SJSA1 (cell line): ENCODE measurements at places on chromosomes 6 and 20. TPM values are rescaled to one million over a fixed set of nuclear protein-coding genes. Genes with fewer than 3 reads are reported as not detected.

GRCh38 chr20:22371843-22372242, 212.5 kb downstream of the FOXA2 start:
- no peak for DNase-seq

DNA sequence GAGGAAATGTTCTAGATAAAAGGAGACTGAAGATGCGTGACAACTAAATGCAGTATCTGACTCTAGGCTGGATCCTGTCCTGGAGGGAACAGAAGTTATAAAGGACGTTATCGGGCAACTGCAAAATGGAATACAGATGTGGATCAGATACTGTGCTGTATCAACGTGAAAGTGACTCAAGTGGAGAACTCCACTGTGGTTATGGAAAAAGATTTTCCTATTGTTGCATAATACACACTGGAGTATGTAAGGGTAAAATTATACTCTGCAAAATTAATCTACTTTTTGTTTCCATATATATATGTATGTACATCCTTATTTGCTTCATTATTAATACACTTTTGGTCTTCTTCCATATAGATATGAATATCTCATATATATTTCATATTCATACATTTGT, 654.0 kb downstream of the QKI start:
- no peak for DNase-seq

- DNase-seq, result no peak
Observed at GRCh38 chr20:46083101-46083500, 6.7 kb downstream of the NCOA5 start.

DNA sequence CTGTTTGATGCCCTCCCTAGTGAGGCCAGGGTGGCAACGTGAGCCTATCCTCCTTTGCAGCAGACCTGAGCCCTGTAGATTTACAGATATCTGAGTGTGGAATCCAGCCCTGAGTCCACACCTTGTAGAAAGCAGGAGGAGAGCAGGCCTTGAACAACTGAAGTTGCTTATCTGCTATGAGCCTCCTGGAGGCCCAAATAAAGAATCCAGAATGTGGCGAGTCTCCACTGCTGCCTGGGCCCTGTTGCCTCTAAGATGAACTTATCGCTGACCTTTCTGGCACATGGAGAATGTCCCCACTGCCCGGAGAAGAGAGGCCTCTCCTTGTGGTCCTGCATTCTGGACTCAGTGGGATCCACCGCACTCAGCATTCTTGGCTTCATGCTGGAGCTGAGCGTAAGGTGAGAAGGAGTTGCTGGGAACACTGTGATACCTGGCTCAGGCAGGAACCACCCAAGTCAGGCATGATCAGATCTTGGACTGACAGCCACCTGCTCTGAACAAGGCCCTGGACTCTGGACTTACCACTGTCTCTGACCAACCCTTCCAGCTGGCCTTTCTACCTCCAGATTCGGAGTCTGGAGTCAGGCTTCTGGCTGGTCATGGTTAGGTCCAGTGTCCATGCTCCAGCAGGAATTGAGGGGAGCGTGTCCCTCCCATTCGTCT, 5.8 kb upstream of the MANBAL start:
- DNase-seq, result no peak

- no peak for DNase-seq
Observed at GRCh38 chr6:143339223-143339622, 111.3 kb downstream of the ADAT2 start.

GRCh38 chr20:35014537-35014936, 58.9 kb downstream of the MYH7B start:
- no peak for DNase-seq

DNA sequence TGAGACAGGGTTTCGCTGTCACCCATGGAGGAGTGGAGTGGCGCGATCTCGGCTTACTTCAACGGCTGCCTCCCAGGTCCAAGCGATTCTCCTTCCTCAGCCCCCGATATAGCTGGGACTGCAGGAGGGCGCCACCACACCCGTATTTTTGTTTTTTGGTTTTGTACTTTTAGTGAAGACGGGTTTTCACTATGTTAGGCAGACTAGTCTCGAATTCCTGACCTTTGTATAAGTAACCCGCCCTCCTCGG, 115.4 kb upstream of the BTN3A2 start:
- peak; percentile 73 for DNase-seq

DNA sequence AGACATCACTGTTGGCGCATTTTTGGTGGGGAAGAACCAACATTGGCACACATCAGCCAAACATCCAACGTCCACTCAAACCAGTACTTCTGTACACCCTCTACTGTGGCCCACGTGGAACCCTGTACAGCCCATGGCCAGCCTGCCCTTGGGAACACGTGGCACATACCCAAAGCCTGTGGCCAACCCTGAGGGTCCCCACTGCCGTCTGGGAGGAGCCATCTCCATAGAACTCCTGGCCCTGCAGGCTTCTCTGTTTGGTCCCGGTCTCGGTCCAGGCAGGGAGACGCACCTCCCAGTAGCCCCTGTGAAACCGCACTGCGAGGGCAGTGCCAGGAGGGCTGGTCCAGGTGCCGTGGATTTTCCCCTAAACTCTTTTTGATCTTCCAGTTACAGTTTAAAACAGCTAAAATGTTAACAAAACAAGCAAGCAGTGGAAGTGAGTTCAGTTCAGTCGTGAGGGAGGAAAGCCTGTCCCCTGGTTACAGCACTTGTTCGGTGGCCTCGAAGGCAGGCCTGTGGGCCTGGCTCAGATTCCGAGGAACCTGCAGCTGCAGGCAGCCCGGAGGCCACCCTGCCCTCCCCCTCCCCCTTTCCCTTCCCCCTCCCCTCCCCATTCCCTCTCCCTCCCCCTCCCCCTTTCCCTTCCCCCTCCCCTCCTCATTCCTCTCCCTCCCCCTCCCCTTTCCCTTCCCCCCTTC, 233.7 kb downstream of the DLL1 start:
- no peak for DNase-seq

DNA sequence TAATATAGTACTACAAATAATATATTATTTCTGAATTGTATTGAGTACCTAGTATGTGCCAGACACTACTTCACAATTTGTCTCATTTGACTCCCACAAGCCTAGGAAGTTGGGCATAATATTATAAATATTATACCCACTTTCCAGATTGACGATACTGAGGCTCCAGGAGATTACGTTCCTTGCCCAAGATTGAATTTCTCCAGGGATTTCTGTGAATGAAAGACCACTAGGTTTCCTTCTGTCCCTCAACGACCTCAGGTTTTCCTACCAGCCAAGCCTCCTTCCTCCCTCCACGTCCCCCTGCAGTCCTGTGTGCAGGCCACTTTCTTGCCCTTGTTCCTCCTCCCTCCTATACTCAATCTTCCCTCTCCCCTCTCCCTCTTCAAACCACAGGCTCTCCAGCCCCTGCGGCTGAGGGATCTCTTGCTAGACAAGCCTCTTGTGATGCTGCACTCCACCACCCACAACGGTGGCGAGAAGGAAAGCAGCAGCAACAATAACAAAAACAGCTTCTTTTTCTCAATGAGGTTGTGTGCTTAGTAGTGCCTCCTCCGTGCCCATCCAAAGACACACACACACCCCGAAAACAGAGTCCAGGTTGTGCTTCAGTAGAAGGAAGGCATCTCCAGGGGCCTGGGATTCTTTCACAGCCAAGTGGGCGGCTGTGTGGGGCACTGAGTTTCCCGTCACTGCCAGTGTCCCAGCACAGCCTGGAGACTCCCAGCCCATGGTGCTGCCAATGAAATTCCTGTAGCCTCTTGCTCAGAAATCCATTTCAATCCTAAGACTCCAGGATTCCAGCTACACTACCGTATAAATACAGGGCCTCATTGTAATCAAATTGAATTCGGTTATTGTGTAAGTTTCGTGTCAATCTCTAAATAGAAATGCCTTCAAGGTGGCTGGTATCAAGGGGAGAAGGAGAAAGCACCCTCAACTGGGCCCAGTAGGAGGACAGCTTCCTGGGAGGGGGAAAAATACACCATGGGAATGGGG, 94.4 kb downstream of the NCR2 start:
- no peak for DNase-seq

Gene TSBP1
- total RNA-seq, result not detected in 2 replicates

DNA sequence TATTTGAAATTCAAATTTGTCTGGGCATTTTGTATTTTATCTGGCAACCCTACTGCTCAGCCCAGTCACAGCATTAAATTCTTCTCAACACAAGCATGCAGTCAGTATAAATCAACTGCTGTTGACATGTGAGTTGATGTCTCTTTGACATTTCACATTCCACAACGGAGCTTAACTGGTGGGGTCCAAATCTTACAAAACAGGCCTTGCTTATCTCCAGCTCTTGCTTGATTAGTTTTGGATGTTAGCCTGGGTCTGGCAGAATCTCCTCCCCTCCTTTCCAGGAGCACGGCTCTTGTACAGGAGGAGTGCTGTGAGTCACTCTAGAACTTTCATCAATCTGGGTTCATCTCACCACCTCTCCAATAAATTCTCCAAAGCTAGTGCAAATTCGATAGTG, 80.8 kb upstream of the PHACTR1 start:
- no peak for DNase-seq

Gene SYNDIG1
- not detected in 2 replicates for total RNA-seq

Gene STK35
- 15.0 and 22.1 TPM in 2 replicates for total RNA-seq

Gene FILIP1
- 2.4 and 4.1 TPM in 2 replicates for total RNA-seq

DNA sequence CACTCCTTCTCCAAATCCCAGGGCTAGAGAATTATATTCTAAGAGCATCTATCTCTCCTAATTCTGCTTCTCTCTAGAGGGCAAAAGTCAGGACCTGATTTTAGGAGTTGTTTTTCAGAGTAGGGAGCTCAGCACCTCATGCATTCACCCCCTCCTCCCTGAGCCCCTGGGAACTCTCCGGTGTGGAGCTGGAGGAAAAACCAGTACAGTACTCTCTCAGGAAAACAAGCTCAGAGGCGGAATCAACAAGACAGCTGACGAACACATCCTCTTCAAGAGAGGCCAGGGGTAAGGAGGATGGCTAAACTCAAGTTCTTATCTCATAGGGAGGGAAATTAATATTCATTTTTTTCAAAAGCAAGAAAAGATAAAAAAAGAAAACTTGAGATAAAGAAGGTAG, 120.1 kb upstream of the CDYL start:
- DNase-seq, result no peak

Gene TPBG
- 37.7 and 43.8 TPM in 2 replicates for total RNA-seq

Gene CAP2
- total RNA-seq, result 23.7 and 34.0 TPM in 2 replicates

GRCh38 chr6:13733178-13733887, 21.7 kb upstream of the RANBP9 start:
- DNase-seq, result no peak
